Osteoblast (primary cell): ENCODE measurements at places on chromosomes 2 and 18. TPM values are rescaled to one million over a fixed set of nuclear protein-coding genes. Genes with fewer than 3 reads are reported as not detected.

IGFBP2 gene
- total RNA-seq, result 6.5 and 11.2 TPM in 2 replicates

IMPA2 gene
- 11.2 and 14.4 TPM in 2 replicates for total RNA-seq

COLEC12 gene
- 38.0 and 56.9 TPM in 2 replicates for total RNA-seq

CHRNG gene
- not detected in 2 replicates for total RNA-seq

REG3G gene
- total RNA-seq, result not detected in 2 replicates

RAB6C gene
- not detected in 2 replicates for total RNA-seq

LRRC30 gene
- not detected in 2 replicates for total RNA-seq

WNT10A gene
- not detected in 2 replicates for total RNA-seq

RFTN2 gene
- total RNA-seq, result 14.5 and 18.6 TPM in 2 replicates

SNED1 gene
- 94.8 and 127 TPM in 2 replicates for total RNA-seq

IL18RAP gene
- total RNA-seq, result not detected in 2 replicates

UPP2 gene
- not detected in 2 replicates for total RNA-seq

IL1F10 gene
- not detected in 2 replicates for total RNA-seq

GAREM1 gene
- total RNA-seq, result 3.6 and 5.0 TPM in 2 replicates

ITPRIPL1 gene
- total RNA-seq, result 1.4 and 1.8 TPM in 2 replicates

FAP gene
- total RNA-seq, result 464 and 582 TPM in 2 replicates

AFF3 gene
- 2.9 and 4.3 TPM in 2 replicates for total RNA-seq

CDKL4 gene
- total RNA-seq, result 2.2 and 3.5 TPM in 2 replicates
